Stimulated activated naive B cell treated with anti-CD40 and anti-IgM and Interleukin-4, amounts not matched to agents 10 μg/mL and 1 μg/mL and 100 μg/mL, for 72 hours (primary cell): ENCODE measurements at places on chromosomes 4 and X.

GRCh38 chr4:152903658-152904057, 32.5 kb upstream of the FHDC1 start:
- H3K36me3 ChIP-seq: peaks cover 47% of the 10 kb centered on the region
- H3K4me1 ChIP-seq: peaks cover 11% of the 10 kb centered on the region
- H3K4me3 ChIP-seq: no peak overlapping the region
- H3K27ac ChIP-seq: no peak overlapping the region
- DNase-seq: no peak

- H3K27ac ChIP-seq: no peak overlapping the region
- H3K36me3 ChIP-seq: no peaks in the 10 kb centered on the region
- no peak for DNase-seq
These were observed 9.4 kb downstream of the FHIP1A start for GRCh38 chr4:151418385-151418784.

GRCh38 chr4:52657618-52658501, 1.2 kb downstream of the USP46 start:
- peak overlapping the region; percentile 88 for H3K4me3 ChIP-seq
- peak overlapping the region; percentile 56 for H3K27ac ChIP-seq
- H3K4me1 ChIP-seq: peaks cover 42% of the 10 kb centered on the region
- H3K36me3 ChIP-seq: peaks cover 23% of the 10 kb centered on the region
- DNase-seq: no peak
- no peaks in the 10 kb centered on the region for H3K27me3 ChIP-seq

DNA sequence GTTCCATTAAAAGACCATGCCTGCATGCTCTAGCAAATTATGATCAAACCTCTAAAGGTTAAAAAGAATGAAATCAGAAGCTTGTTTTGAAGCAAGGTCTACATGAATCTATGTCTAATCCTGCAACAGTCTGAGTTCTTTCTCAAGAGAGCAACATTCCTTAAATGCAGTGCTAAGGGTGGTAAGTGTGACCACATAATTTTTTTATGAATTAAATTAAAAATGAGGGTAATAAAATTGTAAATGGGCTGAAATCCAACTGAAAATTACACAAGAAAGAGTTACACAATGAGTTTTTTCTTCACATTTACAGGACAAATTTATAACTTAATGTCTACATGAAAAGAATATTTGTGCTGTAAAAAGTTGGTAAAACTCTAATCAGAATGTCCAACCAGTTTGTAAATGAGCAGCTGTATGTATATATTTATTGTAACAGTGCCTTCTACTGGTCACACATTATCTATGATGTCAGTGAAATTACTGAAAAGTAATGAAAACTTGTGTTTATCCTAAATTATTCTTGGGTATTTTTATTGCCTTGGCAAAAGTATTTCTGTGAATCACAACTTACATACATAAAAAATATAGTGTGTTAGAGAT, 336.3 kb upstream of the PITX2 start:
- H3K4me1 ChIP-seq: no peaks in the 10 kb centered on the region
- H3K4me3 ChIP-seq: no peak overlapping the region
- H3K27ac ChIP-seq: no peak overlapping the region
- H3K36me3 ChIP-seq: no peaks in the 10 kb centered on the region
- no peaks in the 10 kb centered on the region for H3K27me3 ChIP-seq
- DNase-seq: no peak

GRCh38 chr4:25486171-25486570, 109.1 kb downstream of the ANAPC4 start:
- peaks cover 12% of the 10 kb centered on the region for H3K27me3 ChIP-seq
- no peak for DNase-seq
- H3K27ac ChIP-seq: no peak overlapping the region
- no peak overlapping the region for H3K4me3 ChIP-seq

- no peak overlapping the region for H3K4me3 ChIP-seq
- no peaks in the 10 kb centered on the region for H3K27me3 ChIP-seq
- no peak for DNase-seq
- peaks cover 5% of the 10 kb centered on the region for H3K4me1 ChIP-seq
- peaks cover 53% of the 10 kb centered on the region for H3K36me3 ChIP-seq
These were observed 101.0 kb downstream of the PGRMC2 start for GRCh38 chr4:128186623-128187022.

DNA sequence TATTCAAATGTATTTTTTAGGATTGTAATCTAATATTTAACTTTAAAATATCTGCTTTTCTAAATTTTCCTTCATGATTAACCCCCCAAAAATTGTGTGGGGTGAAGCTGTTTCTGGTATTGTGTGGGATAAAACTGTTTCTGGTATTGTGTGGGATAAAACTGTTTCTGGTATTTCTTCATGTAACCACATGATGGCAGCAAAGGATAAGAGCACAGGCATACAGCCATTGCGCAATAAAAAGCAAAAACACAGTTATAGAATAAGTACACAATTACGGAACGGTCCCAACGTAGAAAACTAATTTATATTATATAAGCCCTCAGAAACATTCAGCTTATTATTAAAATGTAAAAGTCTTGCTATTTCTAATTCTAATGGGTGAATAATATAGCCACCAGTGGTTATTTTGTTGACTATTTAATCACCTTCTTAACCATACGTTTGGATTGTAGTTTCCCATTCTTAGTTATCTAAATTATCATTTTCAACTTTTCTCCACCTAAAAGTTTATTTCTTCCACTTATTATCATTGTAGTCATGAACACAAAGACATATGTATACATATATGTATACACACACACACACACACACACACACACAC, 333.9 kb upstream of the FSTL5 start:
- no peak overlapping the region for H3K4me3 ChIP-seq
- no peaks in the 10 kb centered on the region for H3K36me3 ChIP-seq
- no peaks in the 10 kb centered on the region for H3K4me1 ChIP-seq

GRCh38 chr4:66923081-66923865, 622.0 kb downstream of the CENPC start:
- H3K4me1 ChIP-seq: peaks cover 14% of the 10 kb centered on the region
- no peaks in the 10 kb centered on the region for H3K36me3 ChIP-seq
- H3K27ac ChIP-seq: no peak overlapping the region
- H3K27me3 ChIP-seq: no peaks in the 10 kb centered on the region
- no peak for DNase-seq

DNA sequence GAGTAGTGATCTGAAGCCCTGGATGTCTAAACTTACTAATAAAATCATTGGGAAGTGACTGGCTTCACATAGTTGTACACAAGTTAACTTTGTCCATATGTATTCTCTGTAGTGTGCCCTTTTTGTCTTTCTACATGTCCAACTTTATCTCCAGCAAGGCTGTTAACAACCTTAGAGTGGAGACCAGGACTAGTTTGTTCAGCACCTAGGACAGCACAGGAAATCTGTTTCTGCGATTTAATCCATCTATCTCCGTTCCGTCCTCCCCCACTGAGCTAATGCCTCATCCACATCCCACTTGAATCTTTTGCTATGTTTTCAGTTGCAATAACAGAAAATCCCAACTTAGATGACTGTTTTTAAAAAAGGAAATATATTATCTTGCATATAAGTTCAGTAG, 3.4 kb upstream of the ARR3 start:
- H3K27me3 ChIP-seq: peaks cover 6% of the 10 kb centered on the region
- no peak for DNase-seq
- no peaks in the 10 kb centered on the region for H3K36me3 ChIP-seq

GRCh38 chr4:4356106-4357041, 30.5 kb upstream of the NSG1 start:
- H3K27ac ChIP-seq: no peak overlapping the region
- no peaks in the 10 kb centered on the region for H3K36me3 ChIP-seq
- no peak overlapping the region for H3K4me3 ChIP-seq
- no peaks in the 10 kb centered on the region for H3K4me1 ChIP-seq
- DNase-seq: no peak
- peaks cover 41% of the 10 kb centered on the region for H3K27me3 ChIP-seq

- no peaks in the 10 kb centered on the region for H3K27me3 ChIP-seq
- DNase-seq: no peak
- H3K27ac ChIP-seq: no peak within 1 kb of the TSS
- no peaks in the 10 kb centered on the region for H3K36me3 ChIP-seq
- H3K4me1 ChIP-seq: no peaks in the 10 kb centered on the region
- H3K4me3 ChIP-seq: no peak within 1 kb of the TSS
These were observed at the start of gene DMD for GRCh38 chrX:33211356-33212260. DMD (minus strand) TSS chrX:33211549; CDS start chrX:33211312, 237 bp downstream.

DNA sequence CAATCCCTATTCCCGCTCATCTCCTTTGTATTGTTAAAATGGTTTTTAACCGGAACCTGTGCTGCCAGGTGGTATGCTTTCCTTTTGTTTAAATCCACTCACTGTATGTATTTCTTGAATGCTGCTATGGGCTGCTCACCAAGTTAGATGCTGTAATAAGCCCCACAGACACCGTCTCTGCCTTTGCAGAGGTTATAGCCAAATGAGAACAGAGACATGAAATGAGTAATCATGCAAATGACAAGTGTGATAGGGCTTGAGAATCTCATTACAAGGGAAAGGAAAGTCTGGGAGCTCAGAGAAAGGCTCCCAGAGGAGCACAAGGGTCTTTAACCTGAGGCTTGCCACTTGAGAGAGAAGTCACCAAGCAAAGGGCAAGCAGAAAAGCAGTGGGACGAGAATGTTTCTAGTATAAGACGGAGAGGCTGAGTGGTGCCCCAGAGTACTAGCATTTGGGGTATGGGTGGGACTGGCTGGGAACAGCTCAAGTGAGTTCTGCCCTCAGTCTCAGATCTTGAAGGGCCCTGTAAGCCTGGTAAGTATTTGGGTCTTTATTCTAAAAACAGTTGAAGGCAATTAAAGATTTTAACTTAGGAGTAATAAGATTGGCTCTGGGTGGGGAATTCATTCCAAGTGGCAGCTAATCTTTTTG, 110.8 kb upstream of the H2AZ1 start:
- H3K4me1 ChIP-seq: no peaks in the 10 kb centered on the region
- H3K36me3 ChIP-seq: no peaks in the 10 kb centered on the region
- H3K27ac ChIP-seq: no peak overlapping the region
- DNase-seq: no peak
- H3K4me3 ChIP-seq: no peak overlapping the region

DNA sequence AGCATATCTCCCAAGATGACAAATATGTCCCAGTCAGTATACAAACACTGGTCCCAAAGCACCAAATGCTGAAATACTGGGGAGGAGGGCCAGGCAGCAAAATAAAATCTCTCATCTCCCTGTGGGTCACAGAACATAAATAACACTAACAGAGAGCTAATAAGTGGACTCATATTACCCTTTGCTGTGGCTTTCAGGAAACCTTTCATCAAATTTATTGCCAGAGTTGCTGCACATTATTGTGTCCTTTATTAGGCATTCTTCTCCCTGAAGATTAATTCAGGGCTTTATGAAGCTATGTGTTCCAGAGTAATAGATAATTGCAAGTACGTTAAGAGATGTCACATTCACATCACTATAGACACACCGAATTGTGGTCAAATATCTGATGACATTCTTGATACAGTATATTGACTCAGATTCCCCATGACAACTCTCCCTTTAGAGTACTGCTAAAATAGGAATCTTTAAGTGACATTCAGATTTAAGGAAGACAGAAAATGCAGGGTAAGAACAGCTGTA, 124.1 kb upstream of the PRR32 start:
- DNase-seq: no peak
- no peak overlapping the region for H3K27ac ChIP-seq
- H3K4me3 ChIP-seq: no peak overlapping the region
- no peaks in the 10 kb centered on the region for H3K27me3 ChIP-seq
- no peaks in the 10 kb centered on the region for H3K36me3 ChIP-seq

DNA sequence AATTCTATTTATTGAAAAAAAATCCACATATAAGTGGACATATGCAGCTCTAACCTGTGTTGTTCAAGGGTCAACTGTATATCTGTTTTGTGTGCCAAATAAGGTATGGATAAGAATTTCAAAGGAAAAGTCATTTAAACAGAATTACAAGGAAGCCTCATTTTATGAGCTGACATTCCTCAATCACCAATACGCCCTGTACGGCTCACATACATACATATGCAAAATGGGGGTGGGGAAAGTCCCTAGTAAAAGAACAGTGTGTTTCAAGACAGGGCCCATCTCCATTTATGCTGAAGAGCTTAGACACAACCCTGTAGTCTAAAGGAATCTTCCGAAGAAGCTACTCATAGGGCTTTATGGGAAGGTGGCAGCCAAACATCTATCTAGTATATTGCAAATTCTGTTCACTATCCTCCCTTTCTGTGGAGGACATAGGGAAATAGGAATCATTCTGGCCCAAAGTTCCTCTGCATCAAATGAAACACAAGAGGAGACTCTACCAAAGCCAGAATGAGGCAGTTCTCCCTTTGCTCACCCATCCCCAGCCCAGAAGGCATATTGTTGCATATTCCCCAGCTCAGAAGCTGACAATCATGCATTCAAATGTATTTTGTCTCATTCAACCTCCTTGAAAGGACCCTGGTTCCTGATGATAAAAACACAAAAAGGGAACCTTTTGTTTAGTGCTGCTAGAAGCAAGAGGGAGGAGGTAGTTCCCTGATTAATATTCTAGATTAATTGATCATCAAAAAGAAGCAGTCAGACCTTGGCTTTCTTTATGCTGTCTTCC, 13.7 kb upstream of the ZBTB33 start:
- H3K4me1 ChIP-seq: peaks cover 6% of the 10 kb centered on the region
- no peak overlapping the region for H3K4me3 ChIP-seq
- no peak overlapping the region for H3K27ac ChIP-seq
- DNase-seq: no peak

DNA sequence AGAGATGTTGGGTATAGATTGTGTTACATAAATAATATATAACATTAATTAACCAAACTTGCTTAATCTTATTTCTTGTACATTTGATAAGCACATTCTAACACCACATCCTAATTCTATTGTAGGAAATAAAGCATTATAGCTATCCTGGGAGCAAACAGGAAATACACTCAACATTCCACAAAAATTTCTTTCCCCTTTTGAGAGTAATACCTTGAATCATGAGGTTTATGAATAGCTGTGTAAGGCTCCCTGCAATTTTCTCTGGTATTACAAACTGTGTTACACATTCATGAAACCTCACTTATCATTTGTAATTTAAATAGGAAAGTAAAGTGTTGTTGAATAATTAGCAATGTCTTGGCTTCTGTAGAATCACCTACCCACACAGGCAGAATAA, 95.1 kb downstream of the TMEM47 start:
- H3K36me3 ChIP-seq: no peaks in the 10 kb centered on the region
- H3K27ac ChIP-seq: no peak overlapping the region
- H3K4me3 ChIP-seq: no peak overlapping the region
- DNase-seq: no peak
- H3K27me3 ChIP-seq: no peaks in the 10 kb centered on the region
